Activated CD4-positive, CD25-positive, alpha-beta regulatory T cell treated with anti-CD3 and anti-CD28 coated beads, Interleukin-2, amount 50 U/mL, for 24 hours (primary cell): ENCODE measurements at places on chromosomes 3 and 15.

DNA sequence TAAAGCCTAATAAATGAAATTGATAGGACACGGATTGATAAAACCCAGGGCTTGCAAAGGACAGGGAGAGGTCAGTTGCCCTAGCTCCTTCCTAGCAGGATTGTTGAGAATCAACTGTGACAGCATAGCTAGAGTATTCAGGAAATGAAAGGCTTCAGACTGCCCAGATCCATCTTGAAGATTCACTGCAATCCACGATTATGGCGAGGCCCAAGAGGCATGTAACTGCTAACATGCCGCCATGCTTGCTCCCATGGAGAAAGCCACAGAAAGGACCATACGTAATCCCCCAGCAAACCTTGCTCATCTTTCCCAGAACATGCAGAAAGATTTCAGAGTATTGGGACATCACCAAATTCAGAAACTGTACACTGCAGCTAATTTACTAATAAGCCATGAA, 41.3 kb downstream of the MYH15 start:
- no peak for ATAC-seq

DNA sequence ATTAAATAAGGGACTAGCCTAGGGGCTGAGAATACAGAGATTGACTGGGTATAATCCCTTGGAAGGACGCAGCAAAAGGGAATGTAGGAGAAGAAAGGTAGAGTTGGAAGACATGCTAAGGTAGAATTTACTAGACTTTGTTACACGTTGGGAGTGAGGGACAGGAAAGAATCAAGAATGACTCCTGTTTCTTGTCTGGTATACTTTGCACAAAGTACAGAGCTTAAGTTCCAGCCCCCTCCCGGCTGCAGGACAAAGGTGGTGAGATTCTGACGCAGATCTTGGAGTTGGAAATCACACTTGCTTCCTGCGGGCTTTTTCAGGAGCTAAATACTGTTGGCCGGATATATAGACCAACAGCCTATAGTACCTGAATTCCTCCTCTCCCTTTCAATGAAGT, 895 bp downstream of the HYKK start:
- no peak for ATAC-seq

DNA sequence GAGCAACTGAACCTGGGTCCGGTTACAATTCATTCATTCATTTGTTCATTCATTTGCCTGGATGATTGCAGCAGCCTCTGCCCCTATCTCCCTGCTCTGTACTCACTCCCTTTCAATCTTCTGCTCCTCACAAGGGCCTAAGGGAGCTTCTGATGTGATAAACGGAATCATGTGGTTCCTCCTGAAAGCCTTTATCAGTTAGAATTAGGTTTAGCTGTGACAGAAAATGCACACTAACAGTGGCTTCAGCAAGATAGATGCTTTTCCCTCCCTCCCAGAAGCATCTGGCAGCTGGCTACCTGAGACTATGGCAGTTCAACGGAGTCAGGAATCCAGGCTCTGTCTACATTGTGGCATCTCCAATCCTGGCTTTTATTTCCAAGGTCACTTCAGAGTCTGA, 196.0 kb downstream of the ADAMTS9 start:
- ATAC-seq: no peak

DNA sequence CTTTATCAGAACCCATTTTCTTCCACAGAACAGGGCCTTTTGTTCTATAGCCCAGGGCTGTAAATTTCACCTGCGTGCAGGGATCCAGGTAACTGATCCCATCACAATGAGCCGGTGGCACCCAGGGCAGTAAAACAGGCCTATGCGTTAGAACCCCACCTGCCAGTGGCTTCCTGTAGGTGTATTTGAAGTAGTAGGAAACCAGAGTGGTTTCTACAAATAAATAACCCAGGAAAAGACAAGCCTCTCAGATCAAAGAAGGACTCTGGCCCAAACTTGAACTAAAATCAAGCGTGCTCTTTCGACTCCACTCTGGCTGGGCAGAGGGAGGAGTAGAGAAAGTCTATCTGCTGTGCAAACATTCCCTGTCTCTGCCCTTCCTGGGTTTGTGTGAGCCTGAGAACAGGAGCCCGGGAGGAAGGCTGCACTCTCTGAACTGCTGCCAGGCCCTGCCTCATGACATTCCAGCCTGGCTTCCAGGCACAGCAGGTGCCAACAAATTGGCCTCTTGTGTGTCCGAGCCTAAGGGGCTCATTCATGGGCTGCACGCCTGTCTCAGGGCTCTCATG, 77.7 kb downstream of the CEMIP start:
- no peak for ATAC-seq

- no peak for ATAC-seq
These were observed 91.1 kb upstream of the KLF13 start for GRCh38 chr15:31235311-31236183.

DNA sequence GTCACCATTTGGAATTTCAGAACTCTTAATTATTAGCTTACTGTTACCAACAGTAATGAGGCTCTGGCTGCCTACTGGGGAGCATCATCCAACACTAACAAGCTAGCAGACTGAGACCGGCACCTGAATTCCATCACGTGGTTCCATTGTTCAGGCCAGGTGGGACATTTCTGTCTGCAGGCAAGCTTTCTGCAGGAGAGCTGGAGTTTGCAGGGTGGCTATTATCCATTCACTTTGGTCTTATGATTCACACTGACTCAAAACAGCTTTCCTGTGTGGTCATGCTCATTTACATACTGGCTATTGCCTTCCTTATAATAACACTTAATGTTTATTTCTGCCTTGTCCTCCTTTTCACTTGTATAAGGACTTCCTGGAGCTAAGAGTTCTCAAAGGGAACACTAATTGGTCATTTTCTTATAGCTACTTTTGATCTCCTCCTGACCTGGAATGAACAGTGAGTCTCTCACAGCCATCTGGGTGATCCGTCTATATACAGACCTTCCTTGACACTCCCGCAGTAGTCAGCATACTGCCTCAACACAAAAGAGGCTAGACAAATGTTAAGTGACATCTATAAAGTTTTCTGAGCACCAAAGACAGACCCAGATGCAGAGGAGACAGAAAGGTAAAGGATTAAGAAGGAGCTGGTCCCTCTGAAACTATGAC, 695.4 kb downstream of the FHIT start:
- ATAC-seq: peak; percentile 60

- ATAC-seq: peak; percentile 89
These were observed 80.9 kb downstream of the FRMD4B start for GRCh38 chr3:69305011-69305410.

- ATAC-seq: no peak
These were observed 139.4 kb downstream of the NECTIN3 start for GRCh38 chr3:111210866-111211564.

- ATAC-seq: no peak
These were observed 3.4 kb upstream of the SLC25A38 start for GRCh38 chr3:39379778-39380155.

DNA sequence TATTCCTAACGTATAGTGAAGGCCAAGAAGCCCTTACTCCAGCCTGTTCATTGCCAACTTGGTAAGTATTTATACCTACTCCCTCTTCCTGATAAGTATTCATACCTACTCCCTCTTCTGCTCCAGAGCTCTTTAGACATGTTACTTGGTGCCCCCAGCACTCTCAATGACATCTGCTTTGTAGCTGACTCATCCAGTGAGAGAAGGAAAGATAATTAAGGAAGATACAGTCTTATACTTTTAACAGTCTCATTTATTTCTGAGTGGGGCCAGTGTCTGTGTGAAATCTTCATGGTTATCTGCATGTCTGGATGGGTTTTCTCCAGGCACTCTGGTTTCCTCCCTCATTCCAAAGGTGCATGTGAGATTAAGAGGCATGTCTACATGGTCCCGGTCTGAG, 698.7 kb downstream of the FHIT start:
- no peak for ATAC-seq

DNA sequence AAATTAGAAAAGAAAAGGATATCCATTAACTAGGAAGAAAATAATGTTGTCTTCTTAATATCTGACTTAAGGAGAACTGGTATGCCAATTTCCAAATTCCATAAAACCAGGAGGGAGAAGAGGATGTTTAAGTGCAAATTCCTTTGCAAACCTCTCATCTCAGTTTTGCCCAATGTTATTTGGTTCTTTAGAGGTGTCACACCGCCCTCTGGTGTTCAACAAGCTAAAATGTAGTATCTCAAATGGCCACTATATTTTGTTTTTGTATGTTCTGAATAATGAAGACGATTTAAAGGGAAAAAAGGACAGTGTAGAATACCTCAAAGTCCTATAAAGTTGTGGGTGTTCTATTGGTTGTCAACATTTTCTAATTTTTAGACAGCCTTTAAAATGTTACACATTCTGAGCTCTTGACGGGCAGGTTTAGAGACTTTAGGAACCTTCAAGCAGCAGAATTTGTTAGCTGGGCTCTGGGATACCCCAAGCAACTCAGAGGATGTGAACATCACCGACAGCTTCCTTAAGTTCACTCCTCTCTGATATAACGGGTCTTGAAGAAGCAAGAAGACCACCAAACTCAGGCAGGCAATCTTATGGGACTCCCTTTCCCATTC, 458.3 kb downstream of the MFSD1 start:
- no peak for ATAC-seq
